ENCODE measurements at places on chromosomes 1 and 21.

DNA sequence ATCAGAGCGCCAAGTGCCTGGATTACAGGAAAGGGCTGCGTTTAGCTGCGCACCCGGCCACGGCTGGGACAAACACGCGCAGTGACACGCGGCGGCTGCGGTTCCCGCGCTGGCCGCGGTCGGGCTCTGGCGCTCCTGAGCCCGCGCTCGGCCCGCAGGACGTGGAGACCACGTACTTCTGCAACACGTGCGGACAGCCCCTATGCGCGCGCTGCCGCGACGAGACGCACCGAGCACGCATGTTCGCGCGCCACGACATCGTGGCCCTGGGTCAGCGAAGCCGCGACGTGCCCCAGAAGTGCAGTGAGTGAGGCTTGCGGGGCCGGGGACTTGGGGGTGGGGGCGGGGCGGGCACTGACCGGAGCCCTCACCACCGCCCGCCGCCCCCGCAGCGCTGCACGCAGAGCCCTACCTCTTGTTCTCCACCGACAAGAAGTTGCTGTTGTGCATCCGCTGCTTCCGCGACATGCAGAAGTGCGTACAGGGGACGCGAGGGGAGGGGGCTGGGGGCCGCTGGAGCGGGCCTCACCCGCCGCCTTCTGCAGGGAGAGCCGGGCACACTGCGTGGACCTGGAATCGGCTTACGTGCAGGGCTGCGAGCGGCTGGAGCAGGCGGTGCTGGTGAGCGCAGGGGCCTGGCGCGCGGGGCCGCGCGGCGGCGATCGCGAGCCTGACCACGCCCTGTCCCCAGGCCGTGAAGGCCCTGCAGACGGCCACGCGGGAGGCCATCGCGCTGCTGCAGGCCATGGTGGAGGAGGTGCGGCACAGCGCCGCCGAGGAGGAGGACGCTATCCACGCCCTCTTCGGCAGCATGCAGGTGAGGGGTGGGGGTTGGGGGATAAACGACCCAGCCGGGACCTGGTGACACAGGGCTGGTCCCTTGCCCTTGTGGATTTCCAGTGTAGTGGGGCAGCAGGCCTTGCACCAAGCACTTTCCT, 3.1 kb downstream of the RNF207 start:
- no peak for DNase-seq

GRCh38 chr21:46227811-46228344, 696 bp downstream of the LSS start:
- DNase-seq = no peak

DNA sequence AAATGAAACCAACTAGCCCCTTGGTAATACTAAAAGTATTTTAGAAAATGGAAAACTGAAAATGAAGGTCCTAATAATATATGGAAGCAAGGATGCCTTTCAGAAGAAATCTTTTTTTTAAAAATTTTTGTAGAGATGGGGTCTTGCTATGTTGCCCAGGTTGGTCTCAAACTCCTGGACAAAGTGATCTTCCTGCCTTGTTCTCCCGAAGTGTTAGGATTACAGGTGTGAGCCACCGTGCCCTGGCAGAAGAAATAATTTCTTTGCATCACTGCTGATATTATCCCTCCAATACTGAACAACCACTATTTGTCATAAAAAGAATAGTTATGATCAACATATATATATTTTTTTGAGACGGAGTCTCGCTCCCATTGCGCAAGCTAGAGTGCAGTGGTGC, 25.6 kb downstream of the SELENOF start:
- DNase-seq = no peak

- DNase-seq = no peak
Measured at GRCh38 chr1:111234866-111235265, 7.4 kb downstream of the CHI3L2 start.

DNA sequence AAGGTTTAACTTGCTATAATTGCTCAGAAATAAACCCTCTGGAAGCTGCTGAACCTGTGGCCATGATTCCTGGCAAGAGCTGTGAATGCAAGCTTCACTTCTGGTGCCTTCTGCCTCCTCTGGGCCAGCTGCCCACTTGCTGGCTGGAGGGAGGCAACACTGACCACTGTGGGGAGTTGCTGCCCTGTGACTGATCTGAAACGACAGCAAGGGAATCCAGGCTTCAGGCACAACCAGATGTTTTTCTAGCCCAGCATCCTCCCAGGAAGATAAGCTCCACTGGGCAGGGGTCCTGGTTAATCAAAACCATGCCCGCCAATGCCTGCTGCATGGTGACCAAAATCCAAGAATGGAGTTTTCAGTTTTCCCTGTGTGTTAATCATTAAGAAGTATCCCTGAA, 180.0 kb upstream of the HMGB4 start:
- DNase-seq = no peak

- no peak for DNase-seq
Measured at GRCh38 chr1:53605181-53605580, 133.8 kb downstream of the GLIS1 start.

DNA sequence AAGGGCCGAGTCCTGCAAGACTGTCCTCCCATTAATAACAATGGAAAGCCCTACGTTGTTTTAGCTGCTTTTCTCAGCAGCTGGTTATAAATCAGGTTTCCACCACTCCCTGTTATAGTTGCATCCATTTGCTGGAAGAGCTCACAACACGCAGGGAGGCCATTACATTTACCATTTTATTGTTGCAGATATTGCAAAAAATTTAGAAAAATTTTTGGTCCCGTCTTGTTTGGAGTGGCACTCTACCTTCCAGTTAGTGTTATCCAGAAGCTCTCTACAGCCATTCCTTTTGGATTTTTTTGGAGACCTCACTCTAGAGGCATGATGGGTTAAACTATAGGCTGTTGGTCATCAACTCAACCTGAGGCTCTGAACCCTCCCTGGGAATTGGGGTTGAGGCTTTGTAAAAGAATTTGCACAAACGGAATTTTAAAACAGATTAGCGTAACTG, 1532.1 kb upstream of the TPTE start:
- DNase-seq = no peak

DNA sequence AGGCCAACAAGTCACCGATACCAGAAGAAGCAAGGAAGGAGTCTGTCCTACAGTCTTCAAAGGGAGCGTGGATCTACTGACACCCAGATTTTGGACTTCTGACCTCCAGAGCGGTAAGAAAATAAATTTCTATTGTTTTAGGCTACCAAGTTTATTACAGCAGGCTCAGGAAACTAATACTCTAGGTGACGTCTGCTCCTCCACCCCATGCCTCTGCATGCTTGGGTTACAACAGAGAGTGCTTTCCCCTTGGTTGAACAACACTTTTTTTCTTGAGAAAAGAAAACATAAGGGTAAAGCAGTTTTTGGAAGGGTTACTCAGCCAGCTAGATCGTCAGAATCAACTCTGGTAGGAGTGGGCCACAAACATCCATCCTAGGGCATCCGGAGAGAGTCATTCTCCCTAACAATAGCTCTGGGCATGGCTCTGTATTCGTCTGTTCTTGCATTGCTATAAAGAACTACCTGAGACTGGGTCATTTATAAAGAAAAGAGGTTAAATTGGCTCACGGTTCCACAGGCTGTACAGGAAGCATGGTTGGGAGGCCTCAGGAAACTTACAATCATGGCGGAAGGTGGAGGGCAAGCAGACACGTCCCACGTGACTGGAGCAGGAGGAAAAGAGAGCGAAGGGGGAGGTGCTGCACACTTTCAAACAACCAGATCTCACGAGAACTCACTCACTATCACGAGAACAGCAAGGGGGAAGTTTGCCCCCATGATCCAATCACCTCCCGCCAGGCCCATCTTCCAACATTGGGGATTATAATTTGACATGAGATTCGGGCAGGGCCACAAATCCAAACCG, 22.2 kb upstream of the DNAJC11 start:
- no peak for DNase-seq

- no peak for DNase-seq
Measured at GRCh38 chr1:218031901-218032300, 253.2 kb upstream of the RRP15 start.

GRCh38 chr1:116987256-116987555, 14.4 kb upstream of the CD101 start:
- peak; percentile 22 for DNase-seq

- DNase-seq = no peak
Measured at GRCh38 chr21:43639470-43640353, 19.6 kb downstream of the HSF2BP start.

DNA sequence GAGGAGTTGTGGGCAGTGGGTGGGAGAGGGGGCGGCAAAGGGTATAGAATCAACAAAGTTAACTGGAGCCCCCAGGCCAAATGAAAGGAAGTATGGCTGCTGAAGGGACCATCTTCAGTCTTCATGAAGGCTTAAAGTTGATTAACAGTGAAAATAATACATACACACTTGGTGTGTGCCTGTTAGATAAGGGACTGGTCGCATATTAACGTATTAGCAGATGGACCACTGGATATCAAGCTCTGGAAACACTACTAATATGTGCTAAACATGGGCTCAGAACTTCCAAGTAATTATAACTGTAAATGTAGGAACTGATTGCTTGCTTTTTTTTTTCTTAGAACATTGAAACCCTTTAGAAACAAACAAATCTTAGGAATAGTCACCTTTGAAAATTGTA, 224.7 kb upstream of the KIAA0040 start:
- no peak for DNase-seq

DNA sequence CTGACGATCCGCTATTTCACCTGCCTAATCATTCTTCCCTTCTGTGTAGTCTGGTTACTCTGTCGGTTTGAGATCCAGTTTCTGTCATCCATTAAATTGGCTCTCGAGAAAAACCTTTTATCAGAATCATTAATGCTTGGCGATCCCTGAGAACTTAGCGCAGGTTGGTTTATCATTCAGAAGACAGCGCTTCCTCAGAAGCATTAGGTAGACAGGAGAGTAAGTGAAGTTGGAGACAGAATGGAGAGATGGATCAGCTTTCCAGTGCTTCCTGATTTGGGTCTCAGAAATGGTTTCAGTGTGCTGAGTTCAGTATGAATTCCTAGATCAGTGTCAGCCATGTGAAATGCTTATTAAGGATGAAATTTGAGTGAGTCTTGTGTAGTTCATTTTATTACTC, 1.3 kb downstream of the USP1 start:
- no peak for DNase-seq

DNA sequence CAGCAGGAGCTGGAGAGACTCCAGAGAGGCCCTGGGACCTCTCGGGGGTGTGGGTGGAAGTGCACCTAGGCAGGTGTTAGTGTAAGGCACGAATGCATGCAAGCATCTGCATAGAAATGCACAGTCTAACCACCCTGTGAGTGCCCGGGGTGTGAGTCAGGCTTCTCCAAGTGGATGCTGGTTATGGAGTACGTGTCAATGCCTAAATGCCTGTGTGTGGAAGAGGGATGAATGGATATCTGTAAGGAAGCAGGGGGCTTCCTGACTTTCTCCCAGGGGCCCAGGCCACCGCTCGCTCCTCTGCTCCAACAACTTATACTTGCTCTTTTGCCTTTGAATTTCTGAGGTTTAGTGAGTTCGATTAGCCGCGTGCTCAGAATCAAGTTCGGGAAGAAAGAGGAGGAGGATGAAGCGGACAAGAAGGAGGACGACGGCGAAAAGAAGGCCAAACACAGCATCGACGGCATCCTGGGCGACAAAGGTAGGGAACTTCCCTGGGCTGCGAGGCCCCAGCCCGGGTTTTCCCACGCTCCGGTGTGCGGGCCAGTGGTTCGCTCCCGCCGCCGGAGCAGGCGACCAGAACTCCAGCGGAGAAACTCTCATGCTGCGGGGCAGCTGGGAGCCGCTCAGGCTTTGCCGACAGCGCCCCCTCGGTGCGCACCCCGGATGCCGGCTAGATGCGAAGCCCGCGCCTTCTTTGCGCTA, 5.4 kb downstream of the PAX7 start:
- no peak for DNase-seq

DNA sequence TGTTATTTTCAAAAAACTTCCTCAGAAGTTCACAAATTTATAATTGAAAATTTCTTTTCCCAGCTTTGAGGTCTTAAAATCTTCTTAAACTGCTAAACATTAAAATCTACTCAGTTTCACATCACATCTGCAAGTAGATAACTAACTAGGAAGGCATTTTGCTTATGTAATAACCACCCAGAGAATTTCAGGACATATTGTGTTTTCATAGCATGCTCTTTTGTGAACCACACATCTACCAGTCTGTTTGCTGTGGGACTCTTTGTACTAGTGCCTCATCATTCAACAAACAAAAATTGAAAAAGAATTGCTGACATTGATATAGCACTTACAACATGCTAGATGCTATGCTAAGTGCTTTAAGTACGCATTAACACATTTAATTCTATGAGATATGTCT, 31.6 kb upstream of the C1orf146 start:
- no peak for DNase-seq

DNA sequence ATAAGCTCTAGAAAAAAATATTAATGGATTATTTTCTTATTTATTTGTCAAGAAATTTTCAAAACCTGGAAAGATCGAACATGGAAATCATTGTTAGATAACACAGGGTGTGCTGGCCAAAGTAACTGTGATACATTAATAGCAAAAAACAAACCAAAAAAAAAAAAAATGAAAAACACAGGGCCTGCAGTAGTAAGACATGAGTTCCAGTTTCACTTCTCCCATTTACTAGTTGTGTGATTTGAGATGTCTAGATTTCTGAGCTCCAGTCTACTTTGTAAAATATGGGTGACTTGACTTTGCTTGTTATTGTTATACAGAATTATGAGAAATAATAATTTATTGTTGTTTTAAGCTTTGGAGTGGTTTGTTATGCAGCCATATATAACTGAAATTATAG, 13.6 kb downstream of the FAM177B start:
- DNase-seq = no peak

DNA sequence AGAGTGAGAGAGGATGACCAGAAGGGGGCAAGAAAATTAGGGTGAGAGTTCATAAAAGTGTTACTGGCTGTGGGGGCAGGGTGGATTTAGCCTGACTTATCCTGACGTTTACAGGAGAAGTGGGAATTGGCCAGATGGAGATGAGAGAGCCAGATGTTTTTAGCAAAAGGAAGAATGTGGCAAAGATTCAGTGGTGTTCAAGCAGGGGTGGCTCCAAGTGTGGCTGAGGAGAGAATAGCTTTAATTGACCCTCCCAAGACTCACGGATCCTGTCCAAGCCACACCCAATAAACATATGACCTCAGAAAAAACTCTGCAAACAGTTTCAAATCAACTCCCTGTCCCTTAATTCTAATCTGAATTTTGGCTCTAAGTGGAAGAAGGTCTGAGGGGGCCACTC, 35.2 kb upstream of the EDEM3 start:
- no peak for DNase-seq

- DNase-seq = no peak
Measured at GRCh38 chr1:241413386-241413785, 56.4 kb upstream of the RGS7 start.

DNA sequence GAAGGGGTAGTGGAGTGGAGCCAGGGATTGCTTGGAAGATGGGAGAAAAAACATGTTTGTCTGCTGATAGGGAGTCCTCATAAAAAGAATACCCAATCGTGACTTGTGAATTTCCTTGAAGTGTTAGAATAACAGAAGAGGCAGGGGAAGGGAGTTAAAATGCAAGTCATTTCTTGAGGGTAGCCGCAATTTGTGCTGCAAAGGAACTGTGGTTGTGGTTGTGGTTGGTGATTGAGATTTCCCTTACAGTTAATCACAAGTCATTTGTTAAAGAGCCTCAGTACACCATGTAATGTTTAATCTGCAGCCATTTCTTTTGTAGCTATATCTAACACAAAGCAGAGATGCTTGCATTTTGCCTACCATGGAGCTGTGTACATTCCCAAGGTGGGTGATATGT, 38.5 kb upstream of the EGLN1 start:
- peak; percentile 22 for DNase-seq

GRCh38 chr1:246096356-246096755, 410.7 kb downstream of the SMYD3 start:
- DNase-seq = no peak

GRCh38 chr1:37676281-37677142, 15.8 kb upstream of the CDCA8 start:
- DNase-seq = no peak

All from effector memory CD4-positive, alpha-beta T cell (primary cell).